ENCODE measurements at places on chromosomes 16 and 17. TPM values are rescaled to one million over a fixed set of nuclear protein-coding genes. Genes with fewer than 3 reads are reported as not detected.

- no peak for DNase-seq
Measured at GRCh38 chr17:78344666-78345065, 15.2 kb downstream of the SOCS3 start.

The AANAT gene
- total RNA-seq = not detected

- DNase-seq = no peak
Measured at GRCh38 chr16:1647856-1648255, 30.2 kb upstream of the JPT2 start.

- DNase-seq = no peak
Measured at GRCh38 chr17:69608141-69608540, 193.6 kb downstream of the MAP2K6 start.

The MYH13 gene
- not detected for total RNA-seq

The MYOCD gene
- total RNA-seq = 82.1 TPM

DNA sequence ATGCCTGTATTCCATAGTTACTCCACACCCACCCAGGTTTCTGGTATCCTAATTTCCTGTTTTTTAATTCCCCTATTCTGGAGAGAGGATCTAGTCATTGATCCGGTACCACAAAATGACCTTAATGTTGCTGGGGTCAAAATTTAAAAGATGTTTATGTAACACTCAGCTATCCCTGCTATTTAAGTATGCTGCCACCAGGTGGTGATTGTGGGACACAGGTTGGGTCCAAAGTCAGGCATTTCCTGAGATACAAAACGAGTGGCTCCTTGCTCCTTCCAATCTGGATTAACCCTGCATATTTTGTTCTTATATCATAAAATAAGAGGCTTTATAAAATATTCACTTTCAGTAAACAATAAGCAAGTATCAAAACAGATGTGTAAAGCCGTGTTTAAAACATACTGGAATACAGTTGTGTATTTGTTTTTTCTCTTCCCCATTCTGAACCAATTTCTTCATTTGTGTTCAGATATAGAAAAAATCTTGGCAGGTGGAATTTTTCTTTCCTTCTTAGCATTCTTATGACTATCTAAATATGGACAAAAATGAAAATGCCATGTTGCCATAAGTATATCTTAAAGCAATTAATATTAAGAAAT is 16.3 kb downstream of the HS3ST4 start:
- DNase-seq = no peak

DNA sequence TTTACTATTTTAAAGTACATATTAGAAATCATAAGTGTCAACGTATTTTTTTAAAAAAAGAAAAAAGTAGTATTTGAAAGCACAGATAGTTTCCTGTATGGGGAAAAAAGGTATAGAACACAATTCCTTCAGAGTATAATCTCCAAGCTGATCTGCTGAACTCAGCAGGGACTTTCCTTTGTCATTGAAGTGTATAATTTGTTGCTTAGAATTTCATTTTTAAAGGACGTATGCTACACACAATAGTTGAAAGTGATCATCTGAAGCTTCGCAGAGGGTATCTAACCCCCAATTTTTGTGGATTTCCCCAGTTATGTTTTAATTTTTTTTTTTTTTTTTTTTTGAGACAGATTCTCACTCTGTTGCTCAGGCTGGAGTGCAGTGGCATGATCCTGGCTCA is 20.2 kb upstream of the MAPT start:
- DNase-seq = no peak

GRCh38 chr17:32120141-32120540 is 22.2 kb upstream of the RHOT1 start:
- DNase-seq = no peak

- DNase-seq = no peak
Measured at GRCh38 chr17:42865638-42866094, 14.7 kb downstream of the AOC3 start.

DNA sequence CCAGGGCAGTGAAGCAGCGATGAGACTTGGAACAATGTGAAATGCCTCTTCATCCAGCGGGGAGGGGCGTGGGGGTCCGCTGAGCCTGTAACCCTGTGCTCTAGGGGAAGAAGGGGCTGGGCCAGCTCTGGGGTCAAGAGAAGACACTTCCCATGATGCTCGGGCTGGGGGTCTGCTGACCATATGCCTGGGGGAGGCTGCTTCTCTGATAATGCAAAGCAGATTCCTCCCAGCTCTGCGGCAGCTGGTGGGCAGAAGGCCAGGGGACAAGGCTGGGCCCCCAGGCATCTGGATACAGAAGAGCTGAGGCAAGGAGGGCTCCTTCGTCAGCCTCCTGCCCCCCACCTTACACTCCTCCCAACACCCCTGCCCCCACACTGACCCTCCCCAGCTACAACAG is 24.7 kb downstream of the NGFR start:
- peak; percentile 59 for DNase-seq

DNA sequence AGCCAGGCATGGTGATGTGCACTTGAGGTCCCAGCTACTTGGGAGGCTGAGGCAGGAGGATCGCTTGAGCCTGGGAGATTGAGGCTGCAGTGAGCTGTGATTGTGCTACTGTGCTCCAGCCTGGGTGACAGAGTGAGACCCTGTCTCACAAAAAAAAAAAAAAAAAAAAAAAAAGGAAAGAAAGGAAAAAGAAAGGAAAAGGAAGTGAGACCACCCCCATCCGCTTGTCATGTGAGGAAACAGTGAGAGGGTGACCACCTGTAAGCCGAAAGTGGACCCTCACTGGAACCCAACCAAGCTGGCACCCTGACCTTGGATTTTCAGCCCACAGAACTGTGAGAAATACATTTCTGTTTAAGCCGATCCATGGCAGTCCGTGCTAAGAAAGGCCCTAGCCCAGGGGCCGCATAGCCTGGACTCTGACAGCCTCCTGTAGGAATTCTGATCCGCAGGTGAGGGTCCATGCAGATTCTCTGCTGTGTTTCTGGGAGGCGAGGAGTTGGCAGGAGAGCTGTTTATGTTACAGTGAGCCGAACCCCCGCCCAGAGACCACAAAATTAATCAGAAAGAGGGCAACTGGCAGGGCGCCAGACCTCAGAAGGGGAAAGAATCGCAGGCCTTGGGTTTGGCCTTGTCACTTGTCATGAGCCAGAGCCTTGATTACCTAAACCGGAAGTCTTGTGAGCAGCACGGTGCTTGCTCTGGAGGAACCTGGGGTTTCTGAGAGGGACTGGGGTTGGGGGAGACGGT is 945 bp downstream of the SGSH start:
- peak; percentile 85 for DNase-seq

GRCh38 chr17:44636562-44636961 is 19.7 kb upstream of the MEIOC start:
- DNase-seq = no peak

The EPX gene
- total RNA-seq = not detected
